ENCODE measurements at places on chromosomes 3 and 15. TPM values are rescaled to one million over a fixed set of nuclear protein-coding genes. Genes with fewer than 3 reads are reported as not detected.

Gene CSPG4
- total RNA-seq: 77.6 TPM

Gene TBC1D5
- total RNA-seq: 37.8 TPM

Gene KLHL40
- total RNA-seq: not detected

Gene UBAP1L
- total RNA-seq: 0.38 TPM

Gene PLXND1
- total RNA-seq: 0.47 TPM
